ENCODE measurements at places on chromosomes 6 and 20. TPM values are rescaled to one million over a fixed set of nuclear protein-coding genes. Genes with fewer than 3 reads are reported as not detected.

HLA-DMB gene
- polyA plus RNA-seq: 51.8 TPM

BCAS4 gene
- polyA plus RNA-seq: 5.5 TPM

BPIFA1 gene
- polyA plus RNA-seq: not detected

MOG gene
- polyA plus RNA-seq: not detected

MDFI gene
- 43.2 TPM for polyA plus RNA-seq

STK35 gene
- 19.3 TPM for polyA plus RNA-seq

SCRT2 gene
- polyA plus RNA-seq: 0.05 TPM

SLC22A2 gene
- 15.0 TPM for polyA plus RNA-seq

MLN gene
- 2.2 TPM for polyA plus RNA-seq

SNAP25 gene
- polyA plus RNA-seq: 6.4 TPM

HLA-DOB gene
- 0.16 TPM for polyA plus RNA-seq

CEP250 gene
- 50.7 TPM for polyA plus RNA-seq

- no peak for DNase-seq
These were observed 110.5 kb downstream of the LRFN2 start for GRCh38 chr6:40476673-40477072.

GRCh38 chr6:55528624-55529023, 50.4 kb downstream of the HMGCLL1 start:
- no peak for DNase-seq

- DNase-seq: no peak
These were observed 476 bp upstream of the TP53RK start for GRCh38 chr20:46689754-46690085.

DNA sequence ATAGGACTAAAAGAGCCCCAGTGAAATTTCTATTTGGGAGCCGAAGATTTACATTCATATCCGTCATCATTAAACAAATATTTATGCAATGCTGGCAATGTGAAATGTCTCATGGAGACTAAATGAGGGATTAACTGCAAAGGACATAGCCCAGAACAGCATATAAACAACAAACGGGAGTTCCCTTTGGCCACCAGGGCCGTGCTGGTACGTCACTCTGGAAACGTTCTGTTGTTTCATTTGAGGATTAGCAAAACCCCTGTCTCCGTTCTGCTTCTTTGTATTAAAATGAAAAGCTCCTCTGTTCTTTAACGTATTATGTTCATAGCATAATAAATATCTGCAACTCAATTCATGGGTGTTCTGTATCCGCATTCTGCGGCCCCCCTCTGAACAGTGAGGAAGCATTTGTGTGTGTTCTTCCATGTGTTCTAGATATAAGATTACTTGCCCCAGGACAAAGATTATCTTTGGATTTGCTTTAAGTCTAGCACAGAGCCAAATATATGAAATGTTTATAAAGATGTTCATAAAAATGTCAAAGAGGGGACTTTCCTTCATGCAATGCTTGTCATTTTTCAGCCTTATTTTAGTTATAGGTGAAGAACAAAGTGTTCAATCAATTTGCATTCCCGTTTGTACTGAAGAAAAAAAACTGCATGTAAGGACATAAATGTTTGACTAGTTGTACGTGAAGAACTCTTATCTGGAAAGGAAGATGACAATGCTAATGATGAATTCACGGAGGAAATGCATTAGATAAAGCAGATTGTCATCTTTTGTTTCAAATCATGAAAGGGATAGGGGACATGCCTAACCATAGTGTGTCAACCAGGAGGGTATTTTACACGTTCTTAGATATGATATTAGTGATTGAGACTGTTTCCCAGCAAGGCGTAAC, 90.0 kb upstream of the TNFAIP3 start:
- DNase-seq: no peak

DNA sequence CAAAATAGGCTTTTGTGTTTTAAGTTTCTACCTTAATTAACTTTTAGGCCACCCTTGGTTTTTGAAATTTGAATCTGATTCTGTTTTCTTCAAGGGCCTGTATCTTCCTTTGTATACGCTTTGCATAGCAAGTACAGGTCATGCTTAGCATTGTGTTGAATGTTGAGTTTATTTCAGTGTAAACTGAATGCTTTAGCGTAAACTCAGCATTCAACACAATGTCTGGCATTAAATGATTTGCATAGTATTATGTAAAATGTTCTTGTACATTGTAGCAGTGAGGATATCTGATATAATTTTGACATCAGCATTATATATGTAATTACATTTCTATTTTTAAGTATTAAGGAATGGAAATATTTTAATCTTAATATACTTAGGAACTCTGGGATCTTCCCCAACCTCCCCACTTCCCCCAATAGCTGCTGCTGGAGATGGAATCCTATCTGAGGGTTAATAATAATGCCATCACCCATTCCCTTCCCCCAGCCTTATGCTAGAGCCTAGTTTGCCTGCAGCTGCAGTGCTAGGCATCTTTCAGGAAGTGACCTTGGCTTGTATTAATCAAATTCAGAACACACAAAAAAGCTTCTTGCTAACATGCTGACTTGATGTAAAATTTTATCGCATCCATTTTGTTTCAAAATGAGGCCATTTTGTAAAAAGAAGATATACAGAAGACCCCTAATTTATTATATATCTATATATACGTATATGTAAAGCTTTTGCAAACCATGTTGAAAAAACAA, 73.1 kb downstream of the NCOA3 start:
- DNase-seq: no peak

GRCh38 chr6:122352981-122353664, 46.3 kb upstream of the HSF2 start:
- no peak for DNase-seq

DNA sequence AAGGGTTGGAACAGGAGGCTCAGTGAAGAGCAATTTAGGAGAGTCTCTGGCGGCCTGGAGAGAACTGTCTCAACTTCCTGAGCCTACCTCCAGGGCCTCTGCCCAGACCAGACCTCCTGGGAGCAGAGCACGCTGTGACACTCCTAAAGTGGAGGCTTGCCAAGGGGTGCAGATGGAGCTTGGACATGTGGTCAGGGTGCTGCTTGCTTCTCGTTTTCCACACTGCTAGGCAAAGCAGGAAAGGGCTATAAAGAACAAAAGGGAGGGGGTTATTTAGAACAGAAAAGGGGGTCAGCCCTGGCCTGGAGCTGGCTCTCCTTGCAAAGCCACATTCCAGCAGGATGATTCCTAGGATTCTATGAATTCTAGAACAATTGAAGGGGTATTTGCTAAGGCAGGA, 145.7 kb upstream of the GGTLC1 start:
- DNase-seq: no peak

DNA sequence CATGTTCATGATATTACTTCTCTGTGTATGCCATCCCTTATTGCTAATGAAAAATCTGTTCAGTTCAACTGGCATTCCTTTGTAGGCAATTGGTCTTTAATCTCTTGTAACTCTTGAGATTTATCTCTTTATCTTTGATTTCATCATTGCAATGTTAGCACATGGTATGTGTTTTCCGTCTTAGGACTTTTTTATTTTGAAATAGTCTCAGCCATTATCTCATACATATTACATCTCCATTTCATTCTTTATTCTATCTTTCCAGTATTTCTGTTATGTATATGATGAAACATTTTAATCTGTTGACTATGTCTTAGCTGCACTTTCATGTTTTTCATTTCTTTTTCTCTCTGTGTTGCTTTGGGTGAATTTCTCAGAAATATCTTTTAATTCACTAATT, 58.1 kb downstream of the VSTM2L start:
- DNase-seq: no peak

- DNase-seq: no peak
These were observed 643.7 kb downstream of the UTRN start for GRCh38 chr6:144928847-144929246.

- no peak for DNase-seq
These were observed 116.5 kb upstream of the EDN1 start for GRCh38 chr6:12173661-12174060.

- DNase-seq: no peak
These were observed 62.0 kb downstream of the FHL5 start for GRCh38 chr6:96624957-96625356.

- no peak for DNase-seq
These were observed 25.1 kb downstream of the PXDC1 start for GRCh38 chr6:3726421-3726820.

GRCh38 chr6:15349379-15349778, 103.5 kb downstream of the JARID2 start:
- DNase-seq: no peak

DNA sequence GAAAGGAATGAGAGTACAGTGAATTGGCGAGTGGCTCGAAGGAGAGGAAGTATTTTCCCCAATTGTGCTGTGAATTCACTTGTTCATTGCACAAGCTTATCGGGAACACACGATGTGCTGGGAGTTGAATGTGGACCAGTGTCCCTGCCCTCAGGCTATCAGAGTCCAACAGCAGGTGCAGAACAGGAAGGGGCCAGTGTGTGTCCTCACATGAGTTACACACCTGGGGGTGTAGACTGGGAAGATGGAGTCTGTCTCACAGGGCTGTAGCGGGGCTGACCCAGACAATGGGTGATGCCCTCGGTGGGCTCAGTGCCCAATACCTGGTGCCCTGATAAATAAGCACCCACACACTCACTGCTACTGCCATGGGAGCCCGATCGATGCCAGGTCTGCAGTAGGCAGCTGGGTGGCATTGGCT, 14.4 kb downstream of the DUSP22 start:
- DNase-seq: no peak

- DNase-seq: no peak
These were observed 1177.9 kb downstream of the GRIK2 start for GRCh38 chr6:102571236-102571908.

- no peak for DNase-seq
These were observed 29.5 kb downstream of the BEND6 start for GRCh38 chr6:56984361-56984760.

DNA sequence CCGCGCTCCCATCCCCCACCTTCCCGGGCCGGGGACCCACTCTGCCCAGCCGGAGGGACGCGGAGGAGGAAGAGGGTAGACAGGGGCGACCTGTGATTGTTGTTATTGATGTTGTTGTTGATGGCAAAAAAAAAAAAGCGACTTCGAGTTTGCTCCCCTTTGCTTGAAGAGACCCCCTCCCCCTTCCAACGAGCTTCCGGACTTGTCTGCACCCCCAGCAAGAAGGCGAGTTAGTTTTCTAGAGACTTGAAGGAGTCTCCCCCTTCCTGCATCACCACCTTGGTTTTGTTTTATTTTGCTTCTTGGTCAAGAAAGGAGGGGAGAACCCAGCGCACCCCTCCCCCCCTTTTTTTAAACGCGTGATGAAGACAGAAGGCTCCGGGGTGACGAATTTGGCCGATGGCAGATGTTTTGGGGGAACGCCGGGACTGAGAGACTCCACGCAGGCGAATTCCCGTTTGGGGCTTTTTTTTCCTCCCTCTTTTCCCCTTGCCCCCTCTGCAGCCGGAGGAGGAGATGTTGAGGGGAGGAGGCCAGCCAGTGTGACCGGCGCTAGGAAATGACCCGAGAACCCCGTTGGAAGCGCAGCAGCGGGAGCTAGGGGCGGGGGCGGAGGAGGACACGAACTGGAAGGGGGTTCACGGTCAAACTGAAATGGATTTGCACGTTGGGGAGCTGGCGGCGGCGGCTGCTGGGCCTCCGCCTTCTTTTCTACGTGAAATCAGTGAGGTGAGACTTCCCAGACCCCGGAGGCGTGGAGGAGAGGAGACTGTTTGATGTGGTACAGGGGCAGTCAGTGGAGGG, 2.8 kb downstream of the SOX4 start:
- no peak for DNase-seq

DNA sequence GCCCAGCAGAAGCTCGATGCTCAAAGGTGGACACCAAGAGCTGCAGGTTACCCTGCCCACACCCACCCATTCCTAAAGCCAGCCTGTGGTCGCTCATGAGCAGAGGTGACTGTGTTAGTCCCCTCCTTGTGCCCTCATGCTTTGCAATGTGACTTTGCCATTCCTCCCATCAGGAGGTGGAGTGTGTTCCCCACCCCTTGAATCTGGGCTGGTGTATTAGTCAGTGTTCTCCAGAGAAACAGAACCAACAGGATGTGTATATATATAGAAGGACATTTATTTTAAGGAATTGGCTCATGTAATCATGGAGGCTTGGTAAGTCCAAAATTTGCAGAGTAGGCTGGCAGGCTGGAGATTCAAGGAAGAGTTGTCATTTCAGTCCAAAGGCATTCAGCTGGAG, 54.4 kb upstream of the RNF24 start:
- no peak for DNase-seq

DNA sequence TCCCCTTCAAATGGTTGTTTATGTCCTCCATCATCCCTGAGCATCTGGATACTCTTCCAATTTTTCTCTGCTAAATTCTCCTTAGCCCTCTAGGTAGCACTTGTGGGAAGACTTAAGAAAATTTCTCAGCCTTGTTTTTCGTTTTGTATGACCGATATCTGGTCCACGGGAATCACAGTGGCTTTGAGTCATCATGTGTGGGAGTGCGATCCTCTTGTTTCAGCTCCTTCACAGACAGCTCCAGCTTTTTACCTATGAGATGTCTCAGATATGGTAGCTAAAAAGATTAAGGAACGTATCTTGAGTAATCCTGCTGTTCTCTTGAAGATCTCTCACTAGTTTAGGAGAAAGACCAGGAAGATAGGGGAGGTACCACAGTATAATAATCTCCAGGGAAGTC, 196.1 kb downstream of the GRM1 start:
- DNase-seq: no peak

DNA sequence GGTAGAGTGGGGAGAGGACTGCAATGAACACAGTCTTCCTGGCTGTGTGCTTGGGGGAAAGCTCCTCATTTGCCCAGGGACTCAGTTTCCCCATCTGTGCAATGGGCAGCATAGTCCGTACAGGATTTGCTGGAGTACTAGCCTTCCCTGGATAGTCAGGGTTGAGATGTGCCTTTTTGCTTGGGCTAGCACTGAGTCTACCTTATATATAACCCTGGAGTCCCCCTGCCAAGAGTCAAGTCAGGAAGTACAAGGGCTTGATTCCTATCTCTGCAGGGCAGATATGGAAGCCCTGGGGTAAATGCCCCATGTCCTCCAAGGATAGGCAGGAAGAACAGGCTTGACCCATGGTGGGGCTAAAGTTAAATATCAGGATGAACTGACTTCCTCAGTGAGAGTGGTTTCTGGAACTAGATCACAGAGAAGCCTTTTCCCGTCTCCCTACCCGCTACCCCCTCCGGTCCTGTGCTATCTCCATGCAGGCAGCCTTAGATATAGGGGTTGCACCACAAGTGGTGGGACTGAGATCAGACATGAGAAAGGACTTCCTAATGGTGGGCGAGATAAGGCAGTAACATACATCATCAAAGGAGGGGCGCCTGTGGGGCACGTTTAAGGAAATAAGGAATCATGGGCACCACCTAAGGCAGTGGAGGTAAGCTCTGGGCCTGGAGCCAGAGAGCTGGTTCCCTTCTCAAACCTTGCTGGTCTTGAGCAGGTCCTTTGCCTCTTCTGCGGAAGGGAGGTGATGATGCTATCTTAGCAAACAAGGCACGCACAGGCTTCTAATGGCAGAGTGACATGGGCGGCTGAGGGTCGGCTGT, 157.9 kb downstream of the MRPL14 start:
- no peak for DNase-seq

- peak; percentile 81 for DNase-seq
These were observed 20.0 kb upstream of the NFATC2 start for GRCh38 chr20:51562332-51563173.

GRCh38 chr6:90846824-90847223, 260.0 kb upstream of the MAP3K7 start:
- no peak for DNase-seq
